GDM1 (cell line): ENCODE measurements at places on chromosomes 11 and 22.

DNA sequence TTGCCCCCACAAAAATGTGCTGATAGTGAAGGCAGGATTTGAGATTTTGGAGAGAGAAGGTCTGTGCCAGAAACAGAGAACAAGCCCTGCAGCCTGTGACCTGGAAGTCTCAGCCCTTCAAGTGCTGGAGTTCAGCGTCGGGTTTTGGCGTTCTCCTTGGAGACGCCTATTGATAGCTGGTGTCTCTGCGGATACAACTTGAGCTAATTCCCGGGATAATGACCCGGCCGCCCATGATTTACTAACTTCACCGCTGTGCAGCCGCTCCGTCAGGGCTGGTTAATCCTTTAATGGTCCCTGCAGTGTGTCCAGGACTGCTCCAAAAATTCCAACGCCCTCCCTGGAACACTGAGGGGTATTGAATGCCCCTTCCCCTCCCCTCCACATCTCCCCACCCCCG is 76.6 kb downstream of the WT1 start:
- DNase-seq: no peak

DNA sequence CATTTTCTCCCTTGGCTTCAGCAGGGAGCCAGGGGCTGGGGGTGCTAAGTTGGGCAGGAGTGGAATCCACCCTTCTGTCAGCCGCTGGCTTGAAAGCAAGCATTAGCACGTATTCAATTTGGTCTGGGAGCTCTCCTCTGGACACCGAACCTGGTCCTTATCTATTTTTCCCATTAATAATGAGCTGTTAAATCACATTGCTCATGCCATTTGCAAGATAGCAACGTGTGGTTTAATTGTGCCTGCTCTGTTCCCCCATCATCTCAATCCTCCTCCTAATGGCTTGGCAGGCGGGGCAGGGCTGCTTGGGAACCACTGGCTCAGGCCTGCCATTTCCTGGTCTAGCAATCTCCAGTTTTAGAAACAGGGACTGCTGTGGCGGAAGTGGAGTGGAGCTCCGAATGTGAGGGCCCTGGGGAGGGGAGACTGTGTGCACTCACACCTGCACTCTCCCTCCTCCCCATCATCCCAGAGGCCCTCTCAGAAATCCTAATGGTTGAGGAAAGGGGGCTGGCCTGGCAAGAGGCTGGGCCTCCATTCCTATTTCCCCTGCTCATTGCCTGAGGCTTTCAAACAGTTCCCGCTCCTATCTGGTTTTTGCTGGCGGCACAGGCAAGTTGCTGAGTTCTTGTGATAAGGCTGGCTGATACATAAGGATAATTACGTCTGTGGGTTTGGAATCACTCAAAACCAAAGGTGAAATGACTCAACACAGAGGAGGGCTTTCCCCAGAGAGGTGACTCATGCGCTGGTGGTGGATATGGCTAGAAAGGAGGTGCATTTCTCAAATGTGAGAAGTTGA is 201.2 kb upstream of the E2F8 start:
- no peak for DNase-seq

DNA sequence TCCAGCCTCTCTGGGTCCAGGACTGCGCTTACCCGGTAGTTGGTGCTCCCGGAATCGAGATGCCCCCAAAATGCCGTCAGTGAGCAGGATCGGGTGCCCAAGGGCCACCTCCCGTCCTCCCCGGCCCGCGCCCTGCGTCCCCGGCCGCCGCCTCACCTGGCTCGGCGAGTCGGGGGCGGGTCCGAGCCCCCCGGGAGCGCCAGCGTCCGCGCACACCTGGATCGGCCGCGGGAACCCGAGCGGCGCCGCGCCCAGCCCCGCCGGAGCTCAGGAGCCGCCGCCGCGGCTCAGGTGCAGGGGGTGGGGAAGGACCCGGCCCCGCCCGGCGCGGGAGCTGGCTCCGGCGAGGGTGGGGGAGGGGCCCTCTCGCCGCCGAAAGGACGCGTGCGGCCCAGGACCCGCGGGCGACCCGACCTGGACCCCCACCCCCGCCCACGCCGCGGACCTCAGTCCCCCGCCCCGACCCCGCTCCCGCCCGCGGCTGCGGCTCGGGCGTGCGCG is at the start of gene SHANK2:
SHANK2 (minus strand) TSS at position 309 of the 501 bp plus-strand sequence. CDS start 105,251 bp downstream, outside the sequence.
- DNase-seq: no peak

DNA sequence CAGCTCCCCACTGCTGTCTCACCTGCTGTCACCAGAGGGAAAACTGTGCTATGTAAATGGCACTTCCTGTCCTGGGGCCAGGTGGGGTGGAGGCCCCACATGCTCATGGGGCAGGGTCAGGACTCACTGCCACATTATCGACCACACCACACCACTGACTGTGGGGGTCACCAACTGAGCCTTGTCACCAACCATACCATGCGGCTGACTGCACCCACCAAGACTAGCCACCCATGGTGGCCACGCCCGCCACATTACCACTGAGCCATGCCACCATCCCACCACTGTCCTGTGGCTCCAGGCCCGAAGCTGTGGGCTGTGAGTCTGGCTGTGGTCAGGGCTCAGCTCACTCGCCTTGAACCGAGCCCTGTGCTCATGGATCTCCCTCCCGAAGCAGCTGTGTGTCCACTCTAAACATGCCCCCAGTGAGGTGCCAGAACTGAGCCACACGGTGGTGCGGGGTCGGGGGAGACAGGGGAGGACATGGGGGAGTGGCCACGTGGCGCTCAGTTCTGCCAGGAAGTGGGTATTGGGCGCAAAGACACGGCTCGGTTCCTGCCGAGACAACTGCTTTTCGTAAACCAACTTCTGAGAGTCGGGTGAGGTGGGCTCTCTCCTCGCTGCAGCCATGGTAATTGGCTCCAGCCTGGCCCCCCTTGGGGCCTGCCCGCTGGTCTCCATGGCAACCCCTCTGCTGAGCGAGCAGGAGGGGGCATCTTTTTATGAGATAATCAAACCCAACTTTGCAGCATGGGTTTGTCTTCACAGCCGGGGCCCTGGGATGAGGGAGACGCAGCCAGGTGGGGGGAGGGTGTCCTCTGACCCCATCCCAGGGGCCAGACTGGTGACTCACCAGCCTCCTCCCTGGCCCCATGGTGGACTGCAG is 23.2 kb downstream of the RTN4R start:
- DNase-seq: no peak

DNA sequence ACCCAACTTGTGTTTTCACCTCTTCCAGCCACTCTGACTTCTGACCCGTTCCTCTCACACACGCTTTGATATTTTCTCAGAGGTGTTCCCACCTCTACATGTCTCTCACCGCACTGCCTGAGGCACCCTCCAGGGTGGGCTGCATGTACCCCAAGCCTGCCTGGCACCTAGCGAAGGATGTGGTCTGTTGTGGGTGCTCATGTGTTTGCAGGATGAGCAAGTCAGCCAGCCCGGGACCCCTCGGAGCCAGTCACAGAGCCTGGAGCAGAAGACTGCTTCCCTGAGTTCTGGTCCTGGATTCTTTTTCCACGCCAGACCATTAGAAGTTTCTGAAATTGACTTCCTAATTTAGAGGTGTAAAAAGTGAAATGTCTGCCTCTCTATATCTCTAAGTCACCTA is 3.8 kb downstream of the GTSE1 start:
- no peak for DNase-seq

DNA sequence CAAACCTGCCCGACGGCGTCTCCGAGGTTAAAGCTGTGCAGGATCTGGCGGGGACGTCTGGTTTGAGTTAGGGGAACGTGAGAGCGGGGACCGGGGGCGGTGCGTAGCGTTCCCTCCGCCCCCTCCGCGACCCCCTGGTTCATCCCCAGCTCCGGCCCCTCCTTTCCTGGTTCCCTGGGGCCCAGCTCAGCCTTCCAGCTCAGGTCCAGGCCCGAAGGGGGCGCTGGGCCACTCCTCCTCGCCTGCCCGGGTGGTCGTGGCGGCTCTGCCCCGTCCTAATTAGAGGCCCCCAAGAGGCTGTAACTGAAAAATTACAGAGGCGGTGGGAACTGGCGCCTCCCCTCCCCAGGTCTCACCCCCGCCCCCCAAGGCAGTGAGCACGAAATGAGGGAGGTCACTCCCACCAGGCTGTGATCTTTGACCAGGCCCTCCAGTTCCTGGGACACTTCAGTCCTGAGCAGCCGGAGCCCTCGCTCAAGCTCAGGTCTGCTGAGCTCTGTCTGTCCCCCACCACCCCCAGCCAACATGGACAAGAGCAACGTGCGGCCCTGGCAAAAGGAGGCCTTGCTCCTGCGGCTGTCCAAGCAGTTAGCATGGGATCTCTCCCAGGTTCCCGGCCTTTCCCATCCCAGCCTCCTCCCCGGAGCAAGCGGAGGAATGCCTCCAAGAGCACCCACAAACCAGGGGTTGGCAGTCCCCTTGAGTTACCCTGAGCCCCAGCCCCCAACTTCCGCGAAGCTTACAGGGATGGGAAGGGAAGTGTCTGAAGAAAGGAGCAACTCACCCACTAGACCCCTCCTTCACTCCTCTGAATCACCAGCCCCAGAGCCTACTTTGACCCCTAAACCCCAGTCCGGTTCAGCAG is 3.3 kb downstream of the CD248 start:
- DNase-seq: no peak

- no peak for DNase-seq
Observed at GRCh38 chr22:44837481-44837880, 85.1 kb downstream of the ARHGAP8 start.

GRCh38 chr11:31243706-31244105 is 125.8 kb downstream of the DCDC1 start:
- DNase-seq: no peak

DNA sequence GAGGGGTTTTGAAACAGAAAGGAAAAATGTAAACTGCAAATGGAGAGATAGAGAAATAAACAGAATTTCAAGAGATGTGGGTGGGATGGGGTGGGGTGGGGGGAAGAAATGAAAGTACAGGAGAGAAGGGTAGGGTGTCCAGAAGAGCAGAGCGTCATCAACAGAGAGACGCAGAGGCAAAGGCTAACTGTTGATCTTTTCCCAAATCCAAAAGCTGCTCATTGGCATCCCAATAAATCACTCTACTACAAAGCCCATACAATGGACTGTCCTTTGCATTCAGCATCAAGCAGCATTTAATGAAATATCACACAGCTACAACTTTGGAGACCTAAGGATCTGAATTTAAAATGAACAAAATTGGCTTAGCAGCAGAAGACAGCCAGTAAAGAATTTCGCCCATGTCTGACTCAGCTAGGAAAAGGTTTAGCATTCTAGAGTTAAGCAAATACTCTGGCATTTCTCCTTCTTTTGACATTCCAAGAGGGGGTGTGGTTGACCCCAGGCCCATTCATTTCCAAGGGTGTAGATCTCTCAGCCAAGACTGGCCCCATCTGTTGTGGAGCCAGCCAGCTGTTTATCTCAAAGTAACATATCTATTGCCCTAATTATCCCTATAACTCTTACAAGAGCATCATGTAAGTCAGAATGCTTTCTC is 1.5 kb downstream of the RAB30 start:
- DNase-seq: no peak
